ENCODE measurements at places on chromosomes 13 and 19. TPM values are rescaled to one million over a fixed set of nuclear protein-coding genes. Genes with fewer than 3 reads are reported as not detected.

The ZNF317 gene
- 32.9 TPM for total RNA-seq

DNA sequence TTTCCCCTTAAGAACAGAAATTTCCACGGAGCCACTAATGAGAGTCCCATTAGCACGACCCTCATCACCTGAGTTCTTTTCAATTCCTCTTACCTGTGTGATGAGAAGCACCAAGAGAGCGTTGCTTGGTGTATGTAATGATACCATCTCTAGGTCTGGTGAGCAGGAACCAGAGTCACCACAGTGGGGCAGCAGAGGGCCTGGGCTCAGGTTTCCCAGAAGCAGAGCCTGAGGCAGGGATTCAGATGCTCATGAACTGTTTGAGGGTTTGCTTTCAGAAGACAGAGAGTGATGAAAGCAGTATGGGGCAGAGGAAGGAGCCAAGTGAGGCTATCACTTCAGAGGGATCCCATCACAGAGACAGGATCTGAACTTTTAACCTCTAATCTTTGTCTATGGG is 3.1 kb upstream of the PTPRH start:
- no peaks in the 10 kb centered on the region for H3K27me3 ChIP-seq
- no peak overlapping the region for H3K4me3 ChIP-seq
- peaks cover 25% of the 10 kb centered on the region for H3K4me1 ChIP-seq
- DNase-seq = no peak

The C19orf67 gene
- total RNA-seq = not detected

GRCh38 chr19:31226151-31226935 is 122.9 kb downstream of the TSHZ3 start:
- no peak overlapping the region for H3K4me3 ChIP-seq
- no peak for DNase-seq
- H3K27ac ChIP-seq = no peak overlapping the region
- peaks cover 9% of the 10 kb centered on the region for H3K4me1 ChIP-seq

GRCh38 chr19:41638641-41639081 is 11.8 kb upstream of the CEACAM4 start:
- H3K27me3 ChIP-seq = no peaks in the 10 kb centered on the region
- no peak overlapping the region for H3K4me3 ChIP-seq
- H3K27ac ChIP-seq = no peak overlapping the region

GRCh38 chr19:19461671-19462622 is 53.4 kb downstream of the TSSK6 start:
- H3K4me1 ChIP-seq = peaks cover 65% of the 10 kb centered on the region
- H3K27me3 ChIP-seq = no peaks in the 10 kb centered on the region
- DNase-seq = peak; percentile 27
- H3K27ac ChIP-seq = peak overlapping the region; percentile 5
- no peak overlapping the region for H3K4me3 ChIP-seq

GRCh38 chr13:34733721-34734120 is 208.3 kb upstream of the NBEA start:
- H3K4me3 ChIP-seq = no peak overlapping the region
- H3K27me3 ChIP-seq = no peaks in the 10 kb centered on the region
- no peaks in the 10 kb centered on the region for H3K36me3 ChIP-seq

- no peak for DNase-seq
- peaks cover 10% of the 10 kb centered on the region for H3K36me3 ChIP-seq
- H3K4me1 ChIP-seq = peaks cover 19% of the 10 kb centered on the region
- no peak overlapping the region for H3K27ac ChIP-seq
- peaks cover 18% of the 10 kb centered on the region for H3K27me3 ChIP-seq
- peak overlapping the region; percentile 100 for H3K4me3 ChIP-seq
Measured at GRCh38 chr19:48444129-48444935, 1.5 kb upstream of the GRWD1 start.

The VSTM2B gene
- total RNA-seq = not detected
